ENCODE measurements at places on chromosomes 4 and X.

DNA sequence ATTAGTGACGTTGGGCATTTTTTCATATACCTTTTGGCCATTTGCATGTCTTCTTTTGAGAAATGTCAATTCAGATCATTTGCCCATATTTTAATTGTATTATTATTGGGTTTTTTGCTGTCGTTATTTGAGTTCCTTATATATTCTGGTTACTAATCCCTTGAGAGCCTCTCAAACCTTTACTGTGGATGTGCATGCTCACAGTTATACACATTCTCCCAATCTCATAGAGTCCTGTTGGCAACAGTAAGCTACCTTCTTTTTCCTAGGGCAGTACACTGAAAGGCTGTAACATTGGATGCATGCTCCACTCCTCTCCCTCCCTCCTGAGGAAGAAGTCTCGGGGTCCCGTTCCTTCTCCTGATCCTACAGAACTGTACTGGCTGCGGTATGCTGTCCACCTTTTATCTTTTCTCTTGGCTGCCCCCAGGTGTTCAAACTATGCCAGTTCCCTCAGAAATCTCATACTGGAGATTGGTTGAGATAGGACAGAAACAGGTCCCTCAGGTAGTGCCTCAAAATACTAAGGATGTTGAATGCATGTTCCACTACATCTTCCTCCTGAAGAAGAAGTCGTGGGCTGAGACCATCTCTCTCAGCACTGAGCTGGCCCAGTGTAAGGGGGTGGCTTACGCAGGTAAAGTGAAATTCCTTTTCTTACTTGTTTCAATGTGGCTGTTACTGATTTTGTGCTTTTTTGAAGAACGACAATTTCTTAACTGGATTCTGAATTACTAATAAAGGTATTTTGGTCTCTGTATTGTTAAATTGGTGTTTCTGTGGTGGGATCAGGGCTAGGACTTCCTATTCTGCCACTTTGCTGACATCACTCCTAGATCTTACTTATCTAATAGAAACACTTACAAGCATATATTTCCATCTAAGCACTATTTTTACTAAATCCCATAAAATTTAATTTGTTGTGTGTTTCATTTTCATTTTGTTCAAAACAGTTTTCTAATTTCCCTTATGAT, 145.4 kb upstream of the HUWE1 start:
- peak; percentile 20 for DNase-seq

DNA sequence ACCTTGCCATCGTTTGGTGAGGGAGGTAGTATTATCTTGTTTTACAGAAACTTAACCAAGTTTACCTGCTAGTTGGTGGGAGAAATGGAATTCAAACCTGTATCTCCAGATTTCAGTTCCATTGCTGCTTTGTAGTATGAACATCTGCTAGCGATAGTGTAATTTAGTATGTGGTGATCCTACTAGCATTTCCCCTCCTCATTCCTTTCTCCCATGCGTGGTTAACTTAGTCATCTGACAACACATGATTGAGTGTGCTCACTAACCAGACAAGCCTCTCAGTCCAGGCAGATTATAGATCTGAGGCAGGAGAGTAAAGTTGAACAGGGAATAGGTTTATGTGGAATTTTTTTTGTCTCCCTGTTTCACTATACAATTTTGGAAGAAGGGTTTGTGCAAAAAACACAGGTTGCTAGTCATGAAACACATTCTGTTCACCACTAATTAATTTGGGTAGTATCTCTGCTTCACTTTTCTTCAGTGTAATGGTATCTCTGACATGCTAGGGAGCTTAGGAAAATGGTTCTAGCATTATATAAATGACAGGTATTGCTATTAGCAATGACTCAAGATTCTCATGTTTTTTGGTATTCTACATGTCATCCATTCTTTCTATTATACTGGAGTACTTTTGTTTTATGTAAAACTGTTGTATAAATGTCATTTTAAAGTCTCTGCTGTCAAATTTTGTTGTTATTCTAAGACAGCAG, 21.7 kb downstream of the RBPJ start:
- DNase-seq = peak; percentile 9

- no peak for DNase-seq
Observed at GRCh38 chrX:11765449-11765848, 7.4 kb downstream of the MSL3 start.

- DNase-seq = no peak
Observed at GRCh38 chr4:123485601-123486000, 89.0 kb downstream of the SPRY1 start.

- DNase-seq = no peak
Observed at GRCh38 chr4:5963611-5964010, 54.6 kb downstream of the C4orf50 start.

GRCh38 chrX:11558972-11559371, 106.7 kb downstream of the ARHGAP6 start:
- peak; percentile 24 for DNase-seq

- DNase-seq = no peak
Observed at GRCh38 chr4:62627671-62628070, 1427.5 kb downstream of the ADGRL3 start.

DNA sequence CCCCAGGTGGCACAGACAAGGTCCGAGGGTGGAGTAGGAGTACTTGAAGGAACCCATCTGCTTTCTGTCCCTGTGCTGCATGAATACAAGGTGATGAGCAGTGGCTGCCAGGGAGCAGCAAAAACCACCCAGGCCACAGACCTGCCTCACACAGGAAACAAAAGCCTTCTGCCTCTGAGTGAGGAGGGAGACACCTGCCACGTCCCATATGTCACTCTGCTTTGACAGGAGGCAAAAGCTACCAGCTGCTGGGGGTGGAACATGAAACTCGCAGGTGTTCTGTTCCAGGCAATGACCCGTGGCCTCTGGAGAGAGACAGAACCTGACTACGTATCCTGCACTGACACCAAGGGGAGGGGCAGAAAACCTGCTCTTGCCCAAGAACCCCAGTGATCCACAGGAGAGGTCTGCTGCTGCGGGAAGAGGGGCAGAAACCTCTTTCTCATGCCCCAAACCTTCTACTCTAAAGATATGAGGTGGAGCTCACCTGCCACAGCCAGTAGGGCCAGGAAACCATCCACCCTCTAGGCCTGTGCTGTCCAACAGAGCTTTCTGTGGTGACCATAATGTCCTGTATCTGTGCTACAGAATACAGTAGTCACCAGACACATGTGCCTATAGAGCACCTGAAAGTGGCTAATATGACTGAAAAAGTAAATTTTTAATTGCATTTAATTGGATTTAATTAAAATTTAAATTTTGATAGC, 172.9 kb downstream of the PRDM5 start:
- no peak for DNase-seq

- DNase-seq = no peak
Observed at GRCh38 chr4:6294705-6295421, 25.2 kb downstream of the WFS1 start.

DNA sequence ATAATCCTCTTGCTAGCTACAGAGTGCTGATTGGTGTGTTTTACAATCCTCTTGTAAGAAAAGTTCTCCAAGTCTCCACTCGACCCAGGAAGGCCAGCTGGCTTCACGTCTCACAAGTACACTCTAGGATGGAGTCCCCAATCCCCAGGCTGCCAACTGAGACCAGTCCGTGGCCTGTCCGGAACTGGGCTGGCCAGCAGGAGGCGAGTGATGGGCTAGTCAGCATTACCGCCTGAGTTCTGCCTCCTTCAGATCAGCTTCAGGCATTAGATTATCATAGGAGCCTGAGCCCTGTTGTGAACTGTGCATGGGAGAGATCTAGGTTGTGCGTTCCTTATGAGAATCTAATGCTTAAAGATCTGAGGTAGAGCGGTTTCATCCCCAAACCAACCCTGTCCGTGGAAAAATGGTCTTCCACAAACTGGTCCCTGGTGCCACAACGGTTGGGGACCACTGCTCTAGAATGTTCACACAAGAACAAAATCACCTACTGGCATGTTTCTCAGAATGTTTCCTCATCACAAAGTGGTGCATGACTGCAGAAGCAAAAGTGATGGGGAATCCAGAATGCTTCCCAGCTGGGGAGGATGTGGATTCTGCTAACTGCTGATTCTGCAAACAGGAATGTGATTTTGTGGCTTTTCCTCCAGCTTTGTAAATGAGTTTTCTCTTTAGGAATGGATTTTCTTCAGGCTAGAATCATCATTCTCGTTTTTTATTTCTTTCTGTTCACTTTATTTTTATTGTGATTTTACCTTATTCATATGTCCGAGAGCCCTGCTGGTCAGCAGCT, 40.9 kb downstream of the SEPTIN11 start:
- no peak for DNase-seq

- DNase-seq = no peak
Observed at GRCh38 chr4:124685851-124686250, 26.7 kb downstream of the ANKRD50 start.

DNA sequence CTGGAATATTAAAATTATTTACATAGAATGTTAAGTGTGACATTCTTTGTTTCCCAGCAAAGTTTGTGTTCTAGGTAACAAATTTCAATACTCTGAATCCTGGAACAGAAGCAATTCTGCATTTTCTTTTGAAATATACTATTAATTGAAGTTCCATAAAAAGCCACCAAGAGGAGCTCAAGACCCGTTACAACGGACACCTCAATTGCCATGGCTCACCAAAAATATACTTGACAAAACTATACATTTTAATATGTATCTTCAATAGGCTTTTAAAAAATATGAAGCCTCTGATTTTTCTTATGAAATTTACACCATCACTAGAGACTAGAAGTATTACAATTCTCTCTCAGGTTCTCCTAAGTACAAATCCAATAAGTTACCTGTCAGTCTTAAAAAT, 111.4 kb downstream of the NYX start:
- DNase-seq = no peak

DNA sequence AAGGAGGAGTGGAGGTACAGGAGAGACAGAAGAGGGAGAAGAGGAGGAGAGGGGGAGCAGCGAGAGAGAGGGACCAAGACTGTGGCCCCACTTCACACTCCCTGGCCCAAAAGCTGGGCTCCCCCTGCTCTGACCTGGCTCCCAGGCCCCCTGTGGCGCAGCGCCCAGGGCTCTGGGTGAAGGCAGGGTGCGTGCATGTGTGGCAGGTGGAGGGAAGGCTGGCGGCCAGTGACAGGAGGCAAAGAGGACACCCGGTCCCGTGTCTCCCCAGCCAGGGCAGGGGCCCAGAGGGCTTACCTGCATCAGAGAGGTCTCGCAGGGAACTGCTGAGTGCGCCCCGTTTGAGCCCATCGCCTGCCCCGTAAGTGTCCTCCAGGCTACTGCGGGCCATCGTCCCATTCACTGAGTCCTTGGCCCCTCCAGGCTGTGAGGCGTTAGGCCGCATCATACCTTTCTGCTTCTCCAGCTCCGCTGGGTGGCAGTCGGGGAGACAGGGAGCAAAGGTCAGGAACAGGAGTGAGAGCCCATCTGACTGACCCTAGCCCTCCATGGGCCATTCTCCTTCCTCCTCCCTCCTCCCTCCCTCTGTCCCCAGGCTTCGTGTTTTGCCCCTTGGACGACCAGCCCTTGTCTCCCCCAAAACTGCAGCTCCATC, 11.1 kb upstream of the KDM5C start:
- no peak for DNase-seq

GRCh38 chr4:8322794-8323704, 53.5 kb downstream of the HTRA3 start:
- no peak for DNase-seq

DNA sequence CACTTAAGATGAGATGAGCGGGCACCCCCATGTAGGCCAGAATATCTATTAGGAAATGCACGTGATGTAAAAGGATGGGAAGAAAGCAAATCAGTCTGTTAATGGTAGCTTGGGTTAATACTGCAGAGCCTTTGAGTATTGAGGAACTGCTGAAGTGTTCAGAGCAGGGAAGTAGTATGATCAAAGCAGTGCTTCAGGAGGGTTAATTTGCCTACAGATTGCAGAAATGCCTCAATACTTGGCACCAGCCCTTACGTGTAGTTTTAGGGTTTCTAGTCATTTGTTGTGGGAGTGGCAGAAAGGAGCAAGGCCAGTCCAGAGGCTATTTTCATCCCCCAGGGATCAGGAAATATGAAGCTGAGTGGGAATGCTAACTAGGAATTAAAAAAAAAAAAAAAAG, 19.7 kb downstream of the ZFX start:
- DNase-seq = no peak

- no peak for DNase-seq
Observed at GRCh38 chrX:18888281-18888680, 95.6 kb downstream of the PHKA2 start.

DNA sequence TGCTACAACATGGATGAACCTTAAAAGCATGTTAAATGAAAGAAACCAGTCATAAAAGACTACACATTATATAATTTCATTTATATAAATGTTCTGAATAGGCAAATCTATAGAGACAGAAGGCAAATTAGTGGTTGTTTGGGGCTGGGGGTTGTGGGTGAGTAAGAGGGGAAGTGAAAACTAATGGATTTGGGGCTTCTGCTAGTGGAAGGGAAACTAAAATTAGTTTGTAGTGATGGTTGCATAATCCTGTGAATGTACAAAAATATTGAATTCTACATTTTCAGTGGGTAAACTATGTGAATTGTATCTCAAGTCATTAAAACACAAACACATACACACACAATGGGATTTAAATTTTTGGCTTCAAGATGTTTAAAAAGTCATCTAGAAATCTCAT, 25.4 kb upstream of the LIMCH1 start:
- no peak for DNase-seq

- no peak for DNase-seq
Observed at GRCh38 chr4:188295899-188296298, 156.7 kb downstream of the TRIML1 start.

- DNase-seq = no peak
Observed at GRCh38 chrX:153638436-153639176, 8.4 kb upstream of the DUSP9 start.

GRCh38 chr4:56705334-56705733, 24.2 kb upstream of the HOPX start:
- DNase-seq = no peak

Data from HepG2 (cell line).